T-helper 17 cell (primary cell): ENCODE measurements at places on chromosomes 7 and 10.

GRCh38 chr10:132178672-132179545 is 7.8 kb upstream of the DPYSL4 start:
- DNase-seq, result no peak

GRCh38 chr7:151051108-151051507 is 2.8 kb downstream of the ASIC3 start:
- peak; percentile 30 for DNase-seq

DNA sequence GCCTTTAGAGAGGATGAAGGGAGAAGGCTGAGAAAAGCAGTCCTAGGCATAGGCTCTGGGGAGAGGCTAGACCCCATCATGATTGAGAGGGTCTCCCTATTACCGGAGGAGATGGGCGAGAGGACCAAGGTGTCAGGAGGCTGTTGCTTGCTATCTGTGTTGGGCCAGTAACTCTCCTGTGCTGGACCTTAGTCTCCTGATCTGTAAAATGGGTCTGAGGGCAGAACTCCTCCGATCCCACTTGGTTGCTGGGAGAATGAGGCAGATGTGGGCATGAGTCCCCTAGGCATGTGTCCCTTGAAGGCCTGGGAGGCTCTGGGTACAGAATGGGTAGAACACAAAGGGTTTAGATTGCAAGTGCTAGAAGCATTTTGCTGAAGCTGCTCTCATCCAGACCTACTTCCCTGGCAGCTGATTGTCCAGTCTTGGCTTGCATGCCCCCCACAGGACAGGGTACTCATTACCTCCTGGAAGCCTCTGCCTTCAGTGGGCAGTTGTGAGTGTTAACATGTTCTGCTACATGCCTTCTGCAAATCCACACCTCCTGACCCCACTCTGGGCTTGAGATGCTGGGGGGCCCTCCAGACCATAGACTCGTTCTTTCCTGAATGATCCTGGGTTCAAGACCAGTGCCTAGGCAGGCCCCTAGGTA is 4.4 kb downstream of the ZMIZ1 start:
- DNase-seq, result no peak

DNA sequence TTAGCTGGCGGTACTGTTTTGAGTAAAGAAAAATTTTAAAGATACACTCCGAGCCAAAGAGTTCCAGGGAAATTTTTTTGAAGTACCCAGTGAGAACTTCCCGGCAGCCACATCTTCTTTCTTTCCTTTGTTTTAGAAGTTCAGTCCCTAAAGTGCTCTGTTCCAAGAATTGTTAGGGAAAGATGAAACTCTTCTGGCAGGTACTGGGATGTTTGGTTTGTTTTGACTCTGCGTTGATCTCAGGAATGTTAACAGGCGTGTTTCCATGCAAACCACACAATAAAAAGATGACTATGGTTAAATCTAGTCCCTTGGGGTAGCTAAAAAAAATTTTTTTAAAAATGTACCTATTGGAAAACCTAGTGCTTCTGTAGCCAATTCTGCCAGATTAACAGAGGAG is 224.7 kb upstream of the PHYHIPL start:
- DNase-seq, result no peak

DNA sequence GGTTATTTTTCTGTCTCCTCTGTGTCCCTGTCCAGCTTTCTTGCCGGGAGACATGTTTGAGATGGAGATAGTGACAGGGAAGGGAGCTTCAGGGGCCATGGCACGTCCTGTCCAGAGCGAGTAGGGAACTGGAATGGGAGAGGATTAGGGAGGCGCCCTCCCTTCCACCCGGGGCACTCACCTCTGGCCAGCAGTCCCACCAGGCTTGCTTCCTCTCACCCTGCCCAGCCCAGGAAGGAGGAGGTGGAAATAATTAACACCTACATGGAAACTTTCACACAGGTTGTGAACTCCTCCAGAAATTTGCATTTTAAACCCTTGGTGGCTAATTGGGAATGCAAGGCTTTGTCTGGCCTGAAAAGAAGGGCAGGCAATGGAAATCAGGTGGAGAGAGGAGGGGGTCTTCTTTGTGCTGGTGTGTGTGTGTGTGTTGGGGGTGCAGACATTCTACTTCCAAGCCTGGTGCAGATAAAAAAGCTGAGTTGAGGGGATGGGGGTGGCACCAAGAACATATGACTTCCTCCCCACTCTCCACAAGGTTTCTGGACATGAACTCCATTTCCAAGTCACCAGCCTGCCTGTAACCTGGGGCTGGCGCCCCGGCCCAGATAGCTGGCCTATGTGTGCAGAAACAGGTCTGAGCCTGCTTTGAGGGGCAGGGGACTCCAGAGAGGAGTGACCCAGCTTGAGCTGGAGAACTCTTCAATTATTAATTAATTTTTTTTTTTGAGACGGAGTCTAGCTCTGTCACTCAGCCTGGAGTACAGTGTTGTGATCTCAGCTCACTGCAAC is 199.4 kb downstream of the CYP26A1 start:
- no peak for DNase-seq

DNA sequence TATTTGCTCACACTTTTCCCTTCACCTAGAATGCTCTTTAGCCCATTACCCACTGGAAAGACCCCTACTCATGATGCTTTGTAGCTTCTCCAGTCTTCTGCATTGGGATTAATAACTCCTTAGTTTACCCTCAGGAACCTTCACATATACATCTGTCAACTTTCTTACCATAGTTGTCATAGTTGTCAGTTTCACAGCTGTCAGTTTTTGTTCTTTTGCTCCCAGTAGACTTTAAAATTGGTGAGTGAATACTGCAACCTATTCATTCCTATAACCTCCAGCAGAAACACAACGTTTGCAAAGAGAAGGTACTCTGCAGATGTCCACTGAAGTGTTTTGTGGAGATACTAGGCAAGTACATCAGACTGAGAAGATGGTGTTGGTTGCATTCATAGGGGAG is 2.6 kb downstream of the PON1 start:
- no peak for DNase-seq

DNA sequence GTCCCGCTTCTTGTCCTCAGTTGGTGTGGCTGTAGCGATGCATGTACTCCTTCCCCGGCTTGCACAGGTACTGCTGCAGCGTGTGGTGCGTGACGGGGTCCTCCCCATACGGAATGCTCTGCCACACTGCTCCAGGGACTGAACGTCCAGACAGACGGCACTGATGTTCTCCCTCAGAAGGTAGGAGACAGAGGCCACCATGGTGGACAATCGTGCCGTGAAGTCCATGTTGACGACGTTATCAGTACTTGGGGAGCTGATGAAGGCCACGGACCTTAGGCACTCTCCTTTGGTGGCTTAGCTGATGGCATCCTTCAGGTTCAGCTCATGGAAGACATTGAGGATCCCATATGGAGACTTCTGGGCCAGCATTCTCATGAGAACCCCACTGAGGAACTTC is 37.4 kb downstream of the AGAP6 start:
- DNase-seq, result no peak

- no peak for DNase-seq
These were observed 94.3 kb downstream of the IPMK start for GRCh38 chr10:58173391-58173790.

DNA sequence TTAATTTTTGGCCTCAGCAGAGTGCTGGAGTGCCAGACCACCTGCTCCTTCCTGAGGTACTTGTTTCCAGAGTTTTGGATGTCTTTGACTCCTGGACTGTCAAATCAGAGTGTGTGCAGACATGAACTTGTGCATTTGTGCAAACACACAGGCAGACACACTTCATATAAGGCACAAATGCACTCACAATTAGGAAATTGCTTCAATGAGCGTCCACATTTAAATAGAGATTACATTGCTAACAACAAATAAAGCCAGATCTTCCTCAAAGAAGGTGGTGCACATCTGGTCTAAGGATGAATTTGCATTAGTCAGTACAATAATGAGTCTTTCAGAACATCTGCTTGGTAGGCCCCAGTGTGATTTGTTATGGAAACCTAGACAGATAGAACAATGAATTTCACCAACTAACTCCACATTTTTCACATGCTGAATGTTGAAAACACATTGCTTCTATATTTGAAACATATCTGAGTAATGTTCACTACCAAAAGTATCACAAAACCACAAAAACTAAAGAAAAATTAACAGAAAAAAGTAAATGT is 266.7 kb upstream of the INHBA start:
- DNase-seq, result no peak

- DNase-seq, result no peak
These were observed 35.0 kb upstream of the CPXM2 start for GRCh38 chr10:123926401-123927264.

- no peak for DNase-seq
These were observed 181.7 kb upstream of the RHOBTB1 start for GRCh38 chr10:61125560-61126170.

DNA sequence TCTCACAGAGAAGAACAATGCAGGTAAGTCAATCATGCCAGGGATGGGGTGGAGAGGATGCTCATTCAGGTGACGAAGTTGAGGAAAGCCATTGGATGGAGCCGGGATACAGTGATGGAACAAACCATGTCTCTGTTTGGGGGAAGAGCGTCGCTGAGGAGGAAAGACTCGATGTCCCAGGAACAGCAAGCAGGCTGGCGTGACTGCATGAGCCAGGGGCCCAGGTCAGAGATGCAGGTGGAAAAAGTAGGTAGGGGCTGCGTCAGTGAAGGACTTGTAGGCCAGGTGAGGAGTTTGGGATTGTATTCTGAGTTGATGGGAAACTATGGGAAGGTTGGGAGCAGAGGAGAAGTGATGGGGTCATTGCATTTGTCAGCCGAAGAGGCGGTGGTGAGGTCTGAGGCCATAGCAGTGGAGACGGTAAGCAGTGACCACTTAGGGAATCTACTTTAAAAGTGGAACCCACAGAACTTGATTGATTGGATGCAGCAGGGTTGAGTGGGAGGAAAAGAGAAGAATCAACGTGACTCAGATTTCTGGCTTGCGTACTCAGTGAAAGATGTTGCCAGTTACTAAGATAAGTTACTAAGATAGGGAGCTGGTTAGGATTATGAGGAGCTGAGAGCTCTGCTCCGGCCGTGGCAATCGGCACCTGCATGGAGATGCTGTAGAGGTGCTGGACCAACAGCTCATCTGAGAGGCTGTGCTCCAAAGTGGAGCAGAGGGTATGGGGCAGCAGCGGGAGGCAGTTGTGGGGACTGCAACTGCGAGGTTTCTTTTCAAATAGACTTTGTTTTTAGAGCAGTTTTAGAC is 12.5 kb upstream of the IL2RA start:
- no peak for DNase-seq

- DNase-seq, result no peak
These were observed 19.2 kb downstream of the LCOR start for GRCh38 chr10:96851281-96851680.

DNA sequence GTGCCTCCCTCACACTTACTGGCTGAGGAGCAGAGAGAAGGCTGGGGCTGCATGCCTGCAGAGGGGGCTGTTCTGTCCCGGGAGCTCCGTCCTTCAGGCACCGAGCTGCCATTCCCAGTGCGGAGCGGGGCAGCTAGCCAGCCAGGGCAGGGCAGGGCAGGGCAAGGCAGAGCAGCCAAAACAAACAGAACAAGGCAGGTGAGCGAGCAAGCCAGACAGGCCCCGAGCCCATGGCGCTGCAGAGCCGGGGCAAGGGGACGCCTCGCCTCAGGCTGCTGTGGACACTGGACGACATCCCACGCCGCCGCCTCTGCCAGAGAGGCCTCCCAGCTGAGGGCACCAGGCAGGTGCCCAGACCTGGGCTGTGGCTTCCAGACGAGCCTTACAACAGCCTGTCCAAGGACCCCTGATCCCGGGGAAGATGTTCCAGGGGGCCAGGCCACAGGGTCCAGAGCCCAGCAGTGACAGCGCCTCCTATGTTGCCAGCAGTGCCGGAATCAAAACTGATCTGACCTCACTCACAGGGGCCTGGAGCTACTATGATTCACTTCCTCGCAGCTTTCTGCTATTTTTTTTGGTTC is 8.2 kb upstream of the NDST2 start:
- no peak for DNase-seq

GRCh38 chr10:32959006-32959920 is 1.2 kb upstream of the ITGB1 start:
- no peak for DNase-seq

DNA sequence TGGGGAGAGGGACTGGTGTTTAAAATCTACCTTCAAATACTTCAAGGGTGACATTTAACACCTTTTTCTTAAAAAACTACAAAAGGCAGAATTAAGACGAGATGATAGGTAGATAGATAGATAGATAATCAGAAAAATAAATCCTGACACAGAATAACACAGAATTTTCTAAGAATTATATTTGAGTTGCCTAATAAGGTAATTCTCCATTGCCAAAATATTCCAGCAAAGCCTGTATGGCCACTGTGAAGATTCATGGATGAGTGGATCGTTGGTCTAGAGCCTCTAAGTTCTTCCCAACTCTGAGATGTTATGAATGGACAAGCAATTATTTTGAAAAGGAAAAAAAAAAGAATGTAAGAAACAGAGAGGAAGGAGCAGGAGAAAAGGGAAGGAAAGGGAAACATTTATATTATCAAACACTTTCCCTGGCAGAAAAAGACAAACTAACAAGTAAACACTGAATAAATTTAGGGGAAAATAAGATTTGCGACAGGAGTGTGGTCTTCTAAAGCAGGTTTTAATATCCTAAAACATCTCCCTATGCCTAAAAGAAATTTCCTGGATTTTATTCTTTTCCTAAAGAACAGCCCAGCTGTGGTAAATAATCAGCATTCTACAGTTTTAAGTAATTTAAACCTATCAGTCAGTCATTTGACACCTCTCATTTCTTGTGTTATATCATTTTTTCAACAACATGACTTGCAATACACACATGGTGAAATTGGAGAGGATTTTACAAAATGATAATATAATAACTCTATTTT is 7.5 kb upstream of the CAV2 start:
- DNase-seq, result no peak

- peak; percentile 46 for DNase-seq
These were observed 809 bp downstream of the C10orf143 start for GRCh38 chr10:130109796-130110245.
